ENCODE measurements at places on chromosomes 1 and 21.

- DNase-seq, result peak; percentile 75
Observed at GRCh38 chr21:17492415-17493168, 20.3 kb upstream of the CXADR start.

DNA sequence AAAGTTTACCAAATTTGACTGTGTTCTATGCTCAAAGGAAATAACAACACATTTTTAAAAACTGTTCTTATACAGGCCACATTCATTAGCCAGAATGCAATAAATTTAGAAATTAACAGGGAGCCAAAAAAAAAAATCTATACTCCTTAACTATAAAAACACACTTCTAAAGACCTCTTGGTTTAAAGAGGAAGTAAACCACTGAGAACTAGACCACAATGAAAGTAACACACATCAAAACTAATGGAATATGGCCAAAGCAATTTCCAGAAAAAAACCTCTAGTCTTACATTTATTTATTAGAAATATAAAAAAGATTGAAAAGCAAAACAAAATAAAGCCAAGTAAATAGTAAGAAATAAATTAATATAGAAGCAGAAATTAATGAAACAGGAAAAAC lies 48.9 kb upstream of the GADD45A start:
- DNase-seq, result no peak

- no peak for DNase-seq
Observed at GRCh38 chr1:206600527-206600926, 11.7 kb downstream of the EIF2D start.

DNA sequence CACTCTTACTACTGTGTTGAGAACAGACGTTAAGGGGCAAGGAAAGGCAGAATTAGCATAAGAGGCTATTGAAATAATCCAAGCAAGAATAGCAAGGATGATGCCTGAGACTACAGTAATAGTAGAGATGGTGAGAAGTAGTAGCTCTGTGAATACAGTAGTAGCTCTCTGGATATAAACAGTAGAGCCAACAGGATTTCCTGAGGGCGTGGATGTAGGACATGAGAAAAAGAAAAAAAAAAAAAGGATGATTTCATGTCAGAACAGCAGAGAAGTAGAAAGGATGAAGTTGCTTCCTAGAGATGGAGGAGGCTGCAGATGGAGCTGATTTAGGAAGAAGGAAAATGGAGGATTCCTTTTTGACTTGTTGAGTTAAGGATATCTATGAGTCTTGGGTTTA lies 112.3 kb downstream of the OMA1 start:
- no peak for DNase-seq

GRCh38 chr1:29782846-29783507 lies 546.7 kb downstream of the PTPRU start:
- no peak for DNase-seq

DNA sequence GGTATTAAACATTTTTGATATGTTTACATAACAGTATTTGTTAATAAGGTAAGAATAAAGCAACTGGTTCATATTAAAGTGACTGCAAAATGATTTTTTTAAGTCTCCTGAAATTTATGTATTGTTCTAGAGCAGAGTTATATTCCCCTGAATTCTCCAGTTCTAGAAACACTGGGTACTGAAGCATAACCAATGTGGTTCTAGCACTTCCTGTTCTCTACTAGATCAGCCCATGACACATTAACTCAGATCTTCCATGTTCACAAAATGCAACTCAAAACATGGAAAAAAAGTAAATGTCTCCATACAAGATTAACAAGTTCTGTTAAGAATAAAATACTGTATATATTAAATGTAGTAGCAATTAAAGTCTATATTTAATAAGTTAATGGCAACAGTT lies 3.9 kb downstream of the NEGR1 start:
- DNase-seq, result peak; percentile 15

- no peak for DNase-seq
Observed at GRCh38 chr1:233738396-233738795, 124.5 kb downstream of the KCNK1 start.

DNA sequence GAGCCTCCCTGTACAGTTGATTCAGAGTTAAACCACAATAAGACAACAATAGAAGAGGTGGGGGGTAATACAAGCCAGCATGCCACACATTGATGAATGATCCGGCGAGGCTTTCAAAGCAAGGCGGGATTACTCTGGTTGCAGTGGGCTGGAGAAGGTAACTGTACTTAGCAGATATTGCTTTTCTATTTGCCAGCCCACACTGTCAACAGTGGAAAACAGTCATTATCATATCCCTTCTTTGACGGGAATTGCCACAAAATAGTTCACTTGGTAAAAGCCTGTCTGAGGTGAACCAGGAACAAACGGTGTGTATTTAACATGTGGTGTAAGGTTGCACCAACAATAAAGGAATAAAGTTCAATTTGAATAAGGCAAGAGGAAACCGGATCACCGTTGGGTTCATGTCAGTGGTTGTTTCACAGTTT lies 5.8 kb upstream of the KCNJ15 start:
- peak; percentile 29 for DNase-seq

GRCh38 chr1:33168556-33169289 lies 13.1 kb downstream of the TRIM62 start:
- no peak for DNase-seq

GRCh38 chr1:44820328-44821239 lies 12.3 kb downstream of the BTBD19 start:
- peak; percentile 55 for DNase-seq

- DNase-seq, result peak; percentile 37
Observed at GRCh38 chr1:112358798-112359408, 37.1 kb upstream of the CTTNBP2NL start.

DNA sequence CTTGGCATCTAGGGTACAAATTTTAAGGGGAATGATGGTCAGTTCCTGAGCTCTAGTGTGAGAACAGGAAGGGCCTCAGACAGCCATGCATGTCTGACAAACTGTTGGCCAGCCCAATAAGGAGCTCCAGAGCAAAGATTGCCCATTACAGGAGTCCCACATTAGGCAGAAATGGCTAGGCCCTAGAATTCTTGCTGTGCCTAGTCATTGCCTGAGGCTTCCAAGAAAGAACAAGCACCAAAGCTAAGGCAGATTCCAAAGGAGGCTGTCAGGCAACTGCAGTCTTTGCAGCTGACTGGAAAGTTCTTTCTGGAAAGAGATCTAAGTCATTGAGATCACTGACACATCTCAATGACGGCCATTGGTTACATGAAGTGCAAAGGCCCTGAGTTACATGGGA lies 3.9 kb upstream of the STIL start:
- no peak for DNase-seq

DNA sequence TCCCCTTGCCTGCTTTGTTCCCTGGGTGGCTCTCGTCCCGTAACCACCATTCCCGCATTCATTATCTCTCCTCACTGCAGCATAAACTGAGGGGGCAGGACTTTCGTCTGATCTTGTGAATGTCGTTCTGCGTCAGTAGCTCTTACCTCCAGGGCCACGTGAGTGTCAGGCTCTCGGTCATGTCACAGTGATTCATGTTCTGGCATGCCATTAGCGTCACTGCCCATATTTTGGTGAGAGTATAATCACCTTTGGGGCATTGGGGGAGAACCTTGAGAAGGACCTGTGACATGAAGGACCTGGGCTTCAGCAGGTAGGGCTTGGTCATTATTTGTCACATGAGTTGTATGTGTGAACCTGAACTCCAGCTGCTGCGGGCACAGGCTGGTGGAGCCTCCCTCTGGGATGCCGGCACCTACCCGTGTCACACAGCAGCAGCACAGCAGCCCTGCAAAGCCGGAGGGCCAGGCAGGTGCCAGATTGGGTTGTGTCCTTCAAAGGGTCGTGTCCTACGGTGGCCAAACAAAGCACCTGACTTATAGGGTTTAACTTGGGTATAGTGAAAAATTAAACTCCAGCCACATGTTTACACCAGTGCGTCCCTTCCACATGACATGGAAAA lies 68.5 kb downstream of the BACE2 start:
- no peak for DNase-seq

DNA sequence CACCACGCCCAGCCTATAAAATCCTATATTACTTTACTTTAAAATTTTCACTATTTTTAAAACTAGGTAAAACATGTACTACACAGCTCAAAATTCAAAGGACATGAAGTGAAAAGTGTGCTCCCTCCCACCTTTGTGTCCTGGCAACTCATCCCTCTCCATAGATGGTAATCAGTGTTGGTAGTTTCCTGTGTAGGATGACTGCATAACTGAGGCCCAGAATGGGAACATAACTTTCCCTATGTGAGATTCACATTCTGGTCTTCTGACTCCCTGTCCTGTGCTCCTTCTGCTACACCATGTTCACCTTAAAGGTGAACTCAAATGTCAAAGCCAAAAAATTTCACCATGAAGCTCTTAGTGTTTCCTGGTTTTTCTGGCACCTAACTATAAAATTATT lies 39.3 kb downstream of the XKR8 start:
- no peak for DNase-seq

- DNase-seq, result no peak
Observed at GRCh38 chr1:230807029-230807428, 59.8 kb downstream of the CAPN9 start.

DNA sequence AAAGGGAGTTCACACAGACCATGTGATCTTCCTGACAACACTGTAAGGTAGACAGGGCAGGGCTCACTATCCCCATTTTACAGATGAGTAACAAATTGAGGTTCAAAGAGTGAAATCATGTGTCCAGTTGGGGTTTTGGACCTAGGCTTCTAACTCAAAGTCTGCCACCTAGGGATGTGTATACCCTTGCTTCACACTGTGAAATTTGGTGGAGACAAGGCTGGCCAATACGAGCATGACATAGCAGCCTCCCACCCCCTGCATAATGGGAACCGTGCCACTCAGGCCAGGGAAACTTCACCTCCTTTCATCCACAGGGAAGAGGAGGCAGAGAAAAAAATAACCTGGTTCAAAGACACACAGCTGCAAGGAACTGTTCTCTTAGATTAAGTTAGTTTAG lies 6.8 kb downstream of the IQGAP3 start:
- DNase-seq, result no peak

DNA sequence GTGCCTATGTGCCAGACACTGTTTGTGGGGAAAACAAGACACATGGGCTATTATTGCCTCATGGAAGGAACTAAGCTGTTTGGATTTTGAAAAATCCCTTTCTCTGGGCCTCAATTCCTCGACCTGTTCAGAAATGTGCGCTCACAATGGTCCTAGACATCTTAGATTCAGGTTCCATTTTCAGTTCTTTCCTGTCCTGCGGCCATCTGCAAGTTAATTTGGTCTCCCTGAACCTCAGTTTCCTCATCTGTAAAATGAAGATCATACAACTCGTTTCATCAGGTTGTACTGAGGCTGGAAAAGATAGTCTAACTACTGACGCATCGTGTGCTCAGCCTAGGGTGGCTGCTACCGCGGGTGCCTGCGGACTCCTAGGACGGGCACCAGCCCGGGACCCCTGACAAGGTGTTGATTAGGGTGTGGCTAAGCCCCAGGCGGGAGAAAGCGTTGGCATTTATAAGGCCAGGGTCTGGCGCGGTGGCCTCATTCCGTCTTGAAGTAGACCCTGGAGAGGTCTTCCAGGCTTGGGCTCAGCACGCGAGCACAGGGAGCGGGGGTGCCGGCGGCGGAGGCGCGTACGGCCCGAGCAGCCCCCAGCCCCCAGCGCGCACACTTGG lies 493 bp upstream of the ELOA start:
- no peak for DNase-seq

DNA sequence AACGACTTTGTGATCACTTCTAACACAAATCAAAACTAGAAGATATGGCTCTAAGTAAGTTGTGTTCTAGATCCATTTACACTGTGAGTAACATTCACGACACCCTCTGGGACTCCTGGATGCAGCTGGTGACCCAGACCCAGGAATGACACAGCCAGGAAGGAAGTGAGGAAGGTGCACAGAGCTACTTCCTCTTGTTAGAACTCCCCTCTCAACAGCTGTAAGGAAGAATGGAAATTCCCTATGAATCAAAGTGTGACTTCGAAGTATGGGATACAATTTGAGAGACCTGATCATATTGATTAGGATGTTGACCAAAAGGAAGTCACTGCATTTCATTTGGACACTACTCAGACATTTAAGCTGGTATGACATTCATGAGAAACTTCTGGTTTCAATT lies 185.3 kb downstream of the NRIP1 start:
- no peak for DNase-seq

All from kidney glomerular epithelial cell (primary cell).